ENCODE measurements at places on chromosomes 3 and 15.
A peak's percentile ranks its signal among the peaks of the same experiment; 100 is the strongest.

- no peak for DNase-seq
Observed at GRCh38 chr15:61069394-61070075, 159.6 kb downstream of the RORA start.

- DNase-seq: no peak
Observed at GRCh38 chr3:48927928-48928327, 9.3 kb downstream of the ARIH2 start.

GRCh38 chr15:66700412-66700801 is 1.6 kb upstream of the SMAD6 start:
- no peak for DNase-seq

DNA sequence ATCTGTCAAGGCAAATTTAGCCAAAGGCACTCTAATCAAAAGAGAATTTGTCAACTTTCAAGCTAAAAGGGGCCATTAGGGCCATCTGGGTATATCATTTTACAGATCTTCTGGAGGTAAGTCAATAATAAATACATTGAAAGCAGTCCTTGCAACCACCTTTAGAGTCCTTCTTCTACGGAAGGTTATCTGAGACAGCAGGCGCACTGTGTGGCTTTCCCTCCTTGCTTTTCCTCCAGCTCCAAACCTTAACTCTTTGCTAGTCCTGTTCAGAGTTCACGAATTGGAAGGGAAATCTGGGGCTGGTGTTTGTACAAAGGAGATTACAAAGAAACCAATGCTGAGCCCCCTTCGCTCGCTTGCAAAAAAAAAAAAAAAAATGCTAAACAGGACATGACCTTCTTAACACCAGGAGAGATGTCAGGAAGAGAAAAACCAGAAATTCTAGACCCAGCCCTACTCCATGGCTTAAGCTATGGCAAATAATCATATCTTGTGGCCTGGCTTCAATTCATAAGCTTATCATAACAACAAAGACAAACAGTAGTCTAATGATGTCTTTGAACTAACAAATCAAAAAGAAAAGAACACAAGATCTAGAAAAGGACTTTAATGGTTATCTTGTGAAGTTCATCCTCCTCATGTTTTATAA is 215.7 kb downstream of the STT3B start:
- DNase-seq: no peak

DNA sequence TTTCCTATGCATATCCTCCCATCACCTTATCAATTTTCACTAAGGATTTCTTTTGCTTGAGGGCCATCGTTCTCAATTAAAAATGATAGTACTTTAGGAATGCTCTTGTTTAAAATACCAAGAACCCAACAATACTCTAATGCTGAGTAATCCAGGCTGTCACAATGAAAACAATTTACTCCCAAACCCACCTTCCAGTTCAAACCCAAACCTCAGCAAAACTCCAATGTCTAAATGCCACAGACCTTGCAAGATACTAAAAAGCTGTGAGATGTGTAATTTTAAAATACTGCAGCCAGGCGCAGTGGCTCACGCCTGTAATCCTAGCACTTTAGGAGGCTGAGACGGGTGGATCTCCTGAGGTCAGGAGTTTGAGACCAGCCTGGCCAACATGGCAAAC is 889.8 kb downstream of the ROBO1 start:
- DNase-seq: no peak

DNA sequence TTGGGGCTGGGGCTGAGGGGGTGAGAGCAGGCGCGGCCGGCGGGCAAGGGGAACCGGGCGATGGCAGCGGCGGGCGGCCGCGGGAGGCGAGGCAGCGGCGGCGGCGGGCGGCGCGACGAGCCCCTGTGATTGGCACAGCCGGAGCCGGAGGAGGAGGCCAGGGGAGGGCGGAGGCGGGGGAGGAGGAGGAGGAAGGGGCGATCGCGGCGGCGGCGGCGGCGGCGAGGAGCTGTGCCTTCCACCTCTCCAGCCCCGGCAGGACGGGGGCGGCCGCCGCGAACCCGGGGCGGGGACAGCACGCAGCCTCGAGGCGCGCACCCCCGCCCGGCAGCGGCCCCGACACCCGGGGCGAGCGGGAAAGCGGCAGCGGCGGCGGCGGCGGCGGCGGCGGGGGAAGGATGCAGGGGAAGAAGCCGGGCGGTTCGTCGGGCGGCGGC is at the start of gene SLCO3A1:
Gene SLCO3A1, plus strand, starts transcription at position 198 of the 437 bp plus-strand sequence.
- DNase-seq: no peak

- no peak for DNase-seq
Observed at GRCh38 chr15:84112025-84112424, 123.5 kb upstream of the GOLGA6L4 start.

DNA sequence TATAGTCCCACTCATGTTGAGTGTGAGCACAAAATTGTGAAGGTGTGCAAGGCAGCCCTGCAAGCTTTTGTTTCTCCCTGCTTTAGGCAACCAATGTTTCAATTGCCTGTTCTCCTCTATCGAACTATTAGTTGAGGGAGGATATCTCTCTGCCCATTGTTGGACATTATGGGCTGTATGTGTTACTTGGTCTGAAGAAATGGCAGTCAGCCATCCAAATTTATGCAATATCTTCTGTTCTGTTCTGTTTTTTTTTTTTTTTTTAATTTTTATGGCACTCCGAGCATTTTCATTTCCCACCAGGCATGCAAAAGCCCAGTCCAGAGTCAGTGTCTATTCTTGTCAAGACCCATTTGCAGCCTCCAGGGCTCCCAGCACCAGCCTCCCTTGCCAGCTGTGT is 44.0 kb downstream of the ANAPC13 start:
- DNase-seq: no peak

DNA sequence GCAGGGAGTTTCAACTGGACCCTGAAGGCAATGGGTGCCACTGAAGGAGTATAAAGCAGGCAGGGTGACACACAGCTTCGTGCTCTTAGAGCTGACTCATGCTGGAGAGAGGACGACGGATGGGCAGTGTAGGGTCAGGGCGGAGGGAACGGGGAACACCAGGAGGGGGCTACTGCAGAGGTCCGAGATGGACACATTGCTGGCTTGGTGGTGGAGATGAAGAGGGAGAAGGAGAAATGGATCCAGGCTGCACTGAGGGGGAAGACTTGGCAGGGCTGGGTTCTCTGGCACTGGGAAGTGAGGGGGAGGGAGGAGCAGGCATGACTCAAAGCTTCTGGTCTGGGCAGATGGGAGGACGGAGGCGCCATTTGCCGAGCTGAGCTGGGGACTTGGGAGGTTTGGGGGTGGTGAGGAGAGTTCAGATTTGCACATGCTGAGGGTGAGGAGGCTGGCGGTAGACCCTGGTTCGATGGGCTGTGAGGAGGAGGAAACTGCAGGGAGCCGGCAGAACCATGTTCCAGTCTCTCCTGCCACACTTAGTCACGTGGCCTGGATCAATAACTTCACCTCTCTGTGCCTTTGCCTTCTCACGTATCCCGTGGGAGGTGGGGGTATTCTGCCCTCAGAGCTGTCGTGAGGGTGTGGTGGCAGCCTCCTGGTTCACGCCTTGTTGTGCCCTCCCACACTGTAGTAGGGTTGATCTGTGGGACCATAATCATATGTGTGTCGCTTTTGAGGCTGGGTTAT is 4.6 kb upstream of the KCTD6 start:
- no peak for DNase-seq

DNA sequence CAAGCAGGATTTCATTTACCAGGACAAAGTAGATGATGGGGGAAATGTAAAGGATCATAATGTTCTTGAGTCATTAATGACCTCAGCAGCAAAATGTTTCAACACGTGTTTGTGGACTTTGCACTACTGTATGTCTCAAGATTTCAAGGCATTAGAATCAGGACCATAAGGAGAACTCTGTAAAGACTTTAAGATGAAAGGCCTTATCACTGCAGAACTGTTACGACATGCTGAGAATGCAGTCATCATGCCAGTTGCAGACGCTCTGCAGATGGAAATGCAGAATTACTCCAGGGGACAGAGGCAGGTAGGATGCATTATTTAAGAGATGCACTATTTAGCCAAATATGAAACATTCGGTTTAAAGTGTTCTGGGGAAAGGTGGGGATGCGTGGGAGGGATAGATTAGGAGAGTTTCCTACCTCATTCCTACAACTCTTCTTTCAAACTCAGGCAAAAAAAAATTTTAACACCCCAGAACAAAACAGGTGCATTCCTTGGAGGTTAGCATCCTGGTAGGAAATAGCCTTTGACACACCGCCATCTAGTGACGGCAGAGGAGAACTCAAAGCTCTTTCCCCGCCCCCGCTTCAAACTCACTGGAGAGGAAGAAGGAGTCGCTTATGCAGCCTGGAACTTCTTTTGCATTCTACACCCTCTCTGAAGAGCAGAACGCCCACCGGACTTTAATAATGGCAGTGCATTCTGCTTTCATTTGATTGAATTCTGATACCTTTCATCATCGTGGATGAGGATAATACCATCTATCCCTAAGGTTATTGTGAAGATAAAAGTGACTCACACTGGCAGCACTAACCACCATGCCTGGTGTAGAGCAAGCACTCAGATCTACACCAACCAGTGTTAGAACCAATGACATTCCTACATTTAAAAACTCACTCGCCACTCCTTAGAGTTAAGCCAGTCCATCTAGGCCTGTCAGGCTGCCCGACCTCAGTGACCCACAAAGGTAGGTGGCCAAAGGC is 43.1 kb upstream of the TOPAZ1 start:
- DNase-seq: peak; percentile 81

GRCh38 chr3:145906755-145907154 is 254.2 kb downstream of the PLOD2 start:
- no peak for DNase-seq

GRCh38 chr3:172622156-172622555 is 88.7 kb downstream of the NCEH1 start:
- DNase-seq: no peak

- DNase-seq: no peak
Observed at GRCh38 chr3:111325160-111325718, 216.8 kb upstream of the CD96 start.

DNA sequence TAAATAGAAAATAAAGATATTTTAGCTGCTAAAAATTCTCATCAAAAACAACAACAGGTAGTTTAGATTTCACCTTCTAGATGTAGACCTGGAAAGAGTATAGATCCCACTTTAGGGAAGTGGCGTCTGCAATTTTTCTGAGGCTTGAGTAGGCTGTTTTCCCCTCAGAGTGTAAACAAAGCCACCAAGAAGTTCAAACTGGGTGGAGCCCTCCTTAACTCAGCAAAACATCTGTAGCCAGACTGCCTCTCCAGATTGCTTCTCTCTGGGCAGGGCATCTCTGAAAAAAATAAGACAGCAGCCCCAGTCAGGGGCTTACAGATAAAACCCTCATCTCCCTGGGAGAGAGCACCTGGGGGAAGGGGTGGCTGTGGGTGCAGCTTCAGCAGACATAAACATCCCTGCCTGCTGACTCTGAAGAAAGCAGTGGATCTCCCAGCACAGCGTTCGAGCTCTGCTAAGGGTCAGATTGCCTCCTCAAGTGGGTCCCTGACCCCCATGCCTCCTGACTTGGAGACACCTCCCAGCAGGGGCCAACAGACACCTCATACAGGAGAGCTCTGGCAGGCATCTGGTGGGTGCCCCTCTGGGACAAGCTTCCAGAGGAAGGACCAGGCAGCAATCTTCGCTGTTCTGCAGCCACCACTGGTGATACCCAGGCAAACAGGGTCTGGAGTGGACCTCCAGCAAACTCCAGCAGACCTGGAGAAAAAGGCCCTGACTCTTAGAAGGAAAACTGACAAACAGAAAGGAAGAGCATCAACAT is 259.6 kb downstream of the STXBP5L start:
- DNase-seq: no peak

DNA sequence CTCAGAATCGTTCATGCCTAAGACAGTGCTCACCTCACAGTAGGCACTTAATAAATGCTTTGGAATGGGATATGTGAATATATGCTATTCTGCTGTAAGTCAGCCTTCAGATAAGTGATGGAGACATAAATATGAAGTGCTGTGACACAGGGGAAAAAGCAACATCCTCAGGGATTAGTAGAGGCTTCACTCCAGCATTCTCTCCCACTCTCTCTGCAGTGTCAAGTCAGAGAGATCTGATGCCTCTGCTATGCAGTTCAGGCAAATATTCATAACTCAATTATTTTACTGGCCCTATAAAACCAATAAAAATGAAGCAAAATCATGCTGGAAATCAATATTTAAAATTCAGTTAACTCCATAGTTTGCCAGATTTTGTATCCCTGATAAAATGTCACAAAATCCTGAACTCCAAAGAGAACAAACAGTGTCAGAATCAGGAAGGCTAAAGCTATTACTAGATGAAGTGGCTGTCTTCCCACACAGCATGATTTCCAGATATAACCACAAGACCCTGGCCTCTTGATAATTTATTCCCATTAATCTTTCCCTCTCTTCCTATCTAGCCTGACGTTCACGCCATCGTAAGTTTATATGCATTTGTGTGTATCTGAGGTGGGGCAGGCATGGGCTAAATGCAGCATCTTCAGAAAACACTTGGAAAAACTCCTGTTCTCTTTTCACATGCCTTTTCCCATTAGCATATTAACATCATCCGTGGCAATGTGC is 278.9 kb upstream of the ATP11B start:
- no peak for DNase-seq

GRCh38 chr15:25406846-25407245 is 32.0 kb downstream of the UBE3A start:
- no peak for DNase-seq

- DNase-seq: no peak
Observed at GRCh38 chr3:3447641-3448040, 268.1 kb upstream of the CRBN start.

DNA sequence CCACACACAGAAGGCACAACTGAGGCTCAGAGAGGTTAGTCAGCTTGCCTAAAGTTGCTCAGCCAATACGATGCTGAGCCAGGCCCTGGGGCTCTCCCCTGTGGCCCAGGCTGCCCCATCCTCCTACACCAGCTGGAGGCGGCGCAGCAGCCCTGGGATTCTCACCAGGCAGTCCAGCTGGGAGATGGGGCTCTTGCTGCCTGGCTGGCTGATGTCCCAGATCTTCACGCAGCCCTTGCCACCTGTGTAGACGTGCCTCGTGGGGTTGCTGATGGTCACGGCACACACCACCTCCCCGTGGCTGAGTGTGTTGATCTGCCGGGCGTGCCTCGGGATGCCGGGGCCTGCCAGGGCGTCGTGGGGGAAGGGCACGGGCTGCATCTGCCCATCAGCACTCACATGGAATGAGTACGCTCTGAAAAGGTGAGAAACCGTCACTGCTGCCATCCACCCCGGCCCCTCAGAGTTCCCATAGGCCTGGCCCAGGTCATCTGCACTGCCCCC is 42.8 kb downstream of the TLE3 start:
- DNase-seq: no peak

DNA sequence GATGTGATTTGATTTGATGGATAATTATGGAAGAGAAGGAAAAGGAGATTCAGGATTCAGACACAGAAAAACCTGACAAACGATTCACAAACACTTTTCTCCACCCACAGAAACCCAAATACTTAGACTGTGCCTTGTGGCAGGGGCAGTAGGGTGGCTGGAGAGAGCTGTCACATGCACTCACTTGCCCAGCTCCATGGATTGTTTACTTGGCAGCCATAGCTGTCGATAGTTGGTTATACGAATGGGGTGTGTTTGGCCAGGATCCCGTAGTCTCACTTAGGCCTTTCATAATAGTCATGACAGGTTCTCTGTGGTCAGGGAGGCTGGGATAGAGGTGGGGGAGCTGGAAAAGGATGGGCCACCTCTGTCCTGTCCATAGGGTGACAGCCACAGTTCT is 76.9 kb downstream of the CACNA1D start:
- DNase-seq: no peak

Measured in GM13976 (cell line).